ENCODE measurements at places on chromosomes 4 and X.

- no peak for DNase-seq
Measured at GRCh38 chrX:54747733-54748393, 50.2 kb downstream of the ITIH6 start.

- DNase-seq, result no peak
Measured at GRCh38 chr4:160159457-160159856, 1056.6 kb downstream of the RAPGEF2 start.

GRCh38 chr4:25687773-25688172 is 32.1 kb downstream of the SLC34A2 start:
- DNase-seq, result no peak

- no peak for DNase-seq
Measured at GRCh38 chr4:26984896-26985295, 124.3 kb downstream of the STIM2 start.

- DNase-seq, result no peak
Measured at GRCh38 chr4:155679343-155679742, 12.7 kb downstream of the GUCY1A1 start.

- no peak for DNase-seq
Measured at GRCh38 chrX:10855845-10856244, 235.5 kb upstream of the MID1 start.

GRCh38 chr4:143743591-143743990 is 43.1 kb upstream of the FREM3 start:
- DNase-seq, result no peak

DNA sequence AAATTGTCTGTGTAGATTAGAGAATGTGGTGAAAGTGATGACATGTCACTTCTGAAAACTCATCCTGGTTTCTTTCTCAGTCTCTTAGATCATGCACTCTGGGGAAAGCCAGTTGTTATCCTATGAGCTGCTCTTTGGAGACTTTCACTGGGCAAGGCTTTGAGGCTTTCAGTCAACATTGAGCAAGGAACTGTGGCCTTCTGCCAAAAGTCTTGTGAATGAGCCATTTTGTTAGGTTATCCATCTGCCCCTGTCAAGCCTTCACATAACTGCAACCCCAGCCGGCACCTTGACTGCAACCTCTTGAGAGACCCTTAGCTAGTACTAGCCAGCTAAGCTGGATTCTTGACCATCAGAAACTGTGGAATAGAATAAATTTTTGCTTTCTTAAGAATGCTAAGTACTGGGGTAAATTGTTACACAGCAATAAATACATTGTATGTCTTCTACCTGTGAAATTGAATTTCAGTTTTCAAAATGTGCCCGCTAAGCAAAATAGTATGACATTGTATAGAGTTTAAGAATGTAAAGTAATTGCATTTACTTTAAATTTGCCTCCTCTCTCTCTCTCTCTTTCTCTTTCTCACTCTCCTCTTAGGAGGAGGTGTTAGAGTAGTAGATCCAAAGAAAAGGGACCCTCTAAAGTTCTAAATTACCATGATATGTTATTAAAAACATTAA is 1273.0 kb downstream of the RAPGEF2 start:
- no peak for DNase-seq

DNA sequence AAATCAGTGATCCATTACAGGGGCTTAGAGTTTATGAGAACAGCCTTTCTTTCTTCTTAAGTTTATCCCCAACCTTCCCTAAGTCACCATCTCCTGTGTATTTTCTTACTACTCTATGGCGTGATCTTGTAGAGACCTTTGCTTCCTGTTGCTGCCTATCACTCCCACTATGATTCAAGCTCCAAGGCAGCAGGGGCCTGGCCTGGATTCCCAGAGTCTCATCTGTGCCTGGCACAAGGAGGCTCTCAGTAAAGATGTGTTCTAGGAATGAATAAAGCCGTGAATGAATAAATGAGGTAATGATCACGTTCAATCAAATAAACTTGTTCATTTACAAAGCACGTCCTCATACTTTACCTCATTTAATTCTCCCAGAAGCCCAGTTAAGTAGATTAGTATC is 45.4 kb downstream of the CC2D2A start:
- DNase-seq, result no peak

DNA sequence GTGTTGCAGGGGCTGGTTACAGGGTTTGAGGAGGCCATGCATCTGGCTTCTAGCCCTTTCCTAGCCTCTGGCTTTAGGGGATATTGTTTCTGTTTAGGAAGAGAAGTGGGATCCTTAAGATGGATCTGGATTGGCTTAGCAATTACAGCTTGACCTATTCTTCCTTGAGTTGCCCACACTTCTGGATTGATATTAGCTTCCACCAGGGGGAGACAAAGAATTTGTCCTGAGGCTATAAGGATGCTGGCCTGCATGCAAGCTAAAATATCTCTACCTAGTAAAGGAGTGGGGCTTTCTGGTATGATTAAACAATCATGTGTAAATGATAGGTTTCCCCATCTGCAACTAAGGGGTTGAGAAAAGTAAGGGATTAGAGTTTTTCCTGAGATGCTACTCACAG is 117.2 kb downstream of the TEX13C start:
- DNase-seq, result no peak

GRCh38 chrX:49901048-49901447 is 21.3 kb upstream of the CLCN5 start:
- no peak for DNase-seq

DNA sequence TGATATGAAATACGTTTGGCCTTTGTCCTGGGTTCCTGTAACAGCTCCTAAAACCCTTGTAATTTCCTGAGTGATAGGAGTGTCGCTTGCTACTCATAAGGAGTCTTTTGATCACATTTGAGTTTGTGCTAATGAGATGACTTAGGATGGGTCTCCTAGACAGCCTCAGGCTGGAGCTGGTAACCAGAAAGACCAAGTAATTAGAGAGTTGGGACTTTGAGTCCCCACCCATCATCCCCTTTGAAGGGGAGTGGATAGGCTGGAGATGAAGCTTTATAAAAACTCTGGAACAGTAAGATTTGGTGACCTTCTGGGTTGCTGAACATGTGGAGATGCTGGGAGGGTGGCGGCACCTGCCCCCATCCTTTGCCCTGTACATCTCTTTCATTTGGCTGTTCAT is 2.9 kb downstream of the SEC24B start:
- DNase-seq, result no peak

- DNase-seq, result no peak
Measured at GRCh38 chrX:64975491-64975890, 759 bp downstream of the ZC4H2 start.

GRCh38 chrX:19193565-19193964 is 71.3 kb upstream of the ADGRG2 start:
- no peak for DNase-seq

- no peak for DNase-seq
Measured at GRCh38 chr4:79014230-79014629, 75.0 kb upstream of the PAQR3 start.

- DNase-seq, result no peak
Measured at GRCh38 chr4:7322166-7322991, 112.4 kb downstream of the PSAPL1 start.

DNA sequence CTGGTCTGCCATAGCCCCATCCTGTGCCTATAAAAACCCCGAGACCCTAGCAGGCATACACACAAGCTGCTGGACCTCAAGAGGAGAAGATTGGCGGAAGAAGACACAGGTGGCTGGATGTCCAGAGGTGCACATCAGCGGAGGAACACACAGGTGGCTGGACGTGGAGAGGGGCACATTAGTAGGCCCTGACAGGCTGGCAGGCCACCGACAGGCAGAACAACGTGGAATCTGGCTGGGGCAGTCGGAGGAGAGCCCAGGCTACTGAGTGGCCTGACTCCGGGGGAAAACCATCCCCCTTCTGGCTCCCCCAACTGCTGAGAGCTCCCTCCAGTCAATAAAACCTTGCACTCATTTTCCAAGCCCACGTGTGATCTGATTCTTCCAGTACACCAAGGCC is 512.5 kb upstream of the AMOT start:
- DNase-seq, result no peak

GRCh38 chr4:123545667-123546572 is 149.3 kb downstream of the SPRY1 start:
- DNase-seq, result no peak

- DNase-seq, result no peak
Measured at GRCh38 chr4:80594701-80595100, 259.2 kb downstream of the CFAP299 start.

GRCh38 chr4:147864607-147865006 is 132.7 kb downstream of the ARHGAP10 start:
- no peak for DNase-seq

DNA sequence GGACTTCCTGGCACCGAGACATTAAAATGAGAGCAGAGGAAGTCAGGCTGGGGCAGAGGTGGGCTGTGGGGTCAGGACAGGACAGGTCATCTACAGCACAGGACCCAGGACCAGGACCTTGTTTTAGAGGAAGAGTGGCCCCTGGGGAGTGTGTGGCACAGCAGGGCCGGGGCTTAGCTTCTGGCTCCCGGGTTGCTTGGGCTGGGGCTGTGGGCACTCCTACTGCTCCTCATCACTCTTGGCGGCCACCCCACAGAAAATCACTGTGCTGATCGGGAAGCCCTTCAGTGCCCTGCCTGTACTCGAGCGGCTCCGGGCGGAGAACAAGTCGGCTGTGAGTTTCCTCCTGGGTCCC is 8.1 kb upstream of the ATP6AP1 start:
- no peak for DNase-seq

Measured in stimulated activated CD4-positive, alpha-beta T cell treated with anti-CD3 and anti-CD28 coated beads, Interleukin-1b, Interleukin-23, amount 100 ng/mL, for 1 hour (primary cell).